ENCODE measurements at places on chromosomes 13 and 19. TPM values are rescaled to one million over a fixed set of nuclear protein-coding genes. Genes with fewer than 3 reads are reported as not detected.

DNA sequence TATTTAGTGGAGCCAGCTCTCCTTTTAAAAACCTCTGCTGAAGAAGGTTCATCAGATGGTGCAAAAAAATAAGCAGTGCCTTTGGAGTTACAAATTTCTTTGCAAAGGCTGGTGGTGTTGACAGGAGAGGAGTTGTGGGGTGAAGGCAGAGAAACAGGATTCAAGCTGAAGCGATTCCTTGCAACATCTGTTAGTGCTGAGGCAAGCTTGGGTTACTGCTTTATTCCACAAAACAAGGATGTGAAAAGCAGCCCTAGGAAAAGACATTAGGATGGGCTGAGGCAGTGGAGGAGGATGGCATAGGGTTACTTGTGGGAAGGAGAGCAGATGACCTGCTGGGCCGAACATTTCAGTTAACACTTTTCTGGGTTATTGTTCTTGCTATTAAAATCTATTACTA, 390.7 kb downstream of the DLEU7 start:
- DNase-seq, result no peak

GRCh38 chr19:518598-519231, 11.4 kb downstream of the TPGS1 start:
- DNase-seq, result no peak

GRCh38 chr19:13691569-13692435, 72.5 kb upstream of the MRI1 start:
- peak; percentile 14 for DNase-seq

MIDN gene
- 72.4 TPM for total RNA-seq

ERF gene
- 124 TPM for total RNA-seq

GRCh38 chr19:46484656-46485055, 11.0 kb downstream of the PNMA8B start:
- DNase-seq, result no peak

- no peak for DNase-seq
Observed at GRCh38 chr13:82678052-82678451, 1204.2 kb downstream of the SLITRK1 start.

DNA sequence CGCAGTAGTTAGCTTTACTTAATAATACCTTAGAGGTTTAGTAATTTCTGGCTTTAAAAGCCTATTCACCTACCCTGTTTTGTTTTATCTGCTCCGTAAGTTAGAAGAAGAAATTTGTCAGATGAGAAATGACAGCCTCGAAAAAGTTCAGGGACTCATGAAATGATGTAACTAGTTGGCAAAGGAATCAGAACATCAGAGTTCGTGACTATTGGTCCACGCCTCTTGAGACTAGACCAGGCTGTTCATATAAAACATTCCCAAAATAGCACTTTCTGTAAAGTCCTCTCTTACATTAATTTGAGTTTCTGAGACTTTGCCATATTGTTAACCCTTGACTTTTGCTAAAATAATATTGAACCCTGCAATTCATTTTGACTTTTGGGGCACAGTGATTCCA, 92.0 kb downstream of the HS6ST3 start:
- DNase-seq, result no peak

GRCh38 chr13:45796426-45797235, 54.9 kb downstream of the SIAH3 start:
- no peak for DNase-seq

ZNF160 gene
- 7.8 TPM for total RNA-seq

SIGLEC5 gene
- not detected for total RNA-seq

- no peak for DNase-seq
Observed at GRCh38 chr19:28487999-28488398, 725.0 kb downstream of the UQCRFS1 start.

DNA sequence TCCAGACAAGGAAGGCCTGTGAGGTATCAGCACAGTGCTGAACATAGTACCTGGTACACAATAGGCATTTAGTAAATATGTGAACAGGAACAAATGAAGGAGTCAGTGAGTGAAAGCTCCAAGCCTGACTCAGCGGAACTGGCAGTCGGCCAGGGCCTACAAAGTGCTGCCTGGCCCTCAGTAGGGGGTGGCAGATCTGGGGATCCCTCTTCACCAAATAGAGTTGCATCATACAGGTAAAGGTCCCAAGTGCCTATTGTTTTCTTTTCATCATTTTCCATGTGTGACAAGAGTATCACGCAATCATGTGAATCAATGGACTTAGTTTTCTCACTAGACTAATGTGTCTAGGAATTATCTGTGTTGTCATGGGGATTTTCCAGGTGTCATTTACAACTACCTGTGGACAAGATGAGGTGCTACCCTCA, 9.2 kb downstream of the CYP2B6 start:
- DNase-seq, result peak; percentile 98

DNA sequence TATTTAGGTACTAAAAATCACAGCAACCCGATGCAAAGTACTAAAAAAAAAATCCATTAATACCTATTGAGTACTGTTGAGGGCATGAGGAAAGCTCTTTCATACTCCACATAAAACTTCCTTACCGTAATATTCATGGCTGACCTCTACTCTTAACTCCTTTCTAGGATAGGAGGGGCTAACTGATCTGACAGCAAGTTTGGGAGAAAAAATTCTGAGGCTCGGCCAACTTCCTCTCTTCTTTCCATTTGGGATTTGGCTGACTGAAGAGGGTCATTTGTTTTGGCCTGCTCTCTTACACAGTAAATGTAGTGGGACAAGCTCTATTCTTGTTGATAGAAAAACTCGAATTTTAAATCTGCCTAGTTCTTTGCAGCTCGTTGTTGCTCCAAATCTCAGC, 9.4 kb upstream of the USPL1 start:
- DNase-seq, result no peak

All from Calu3 (cell line).